NCI-H2227 treated with DMSO at 0.1 percent for 48 hours (cell line): ENCODE measurements at places on chromosomes 3 and 15.

GRCh38 chr3:149535333-149535685, 60.8 kb downstream of the TM4SF4 start:
- DNase-seq = no peak

- DNase-seq = peak; percentile 65
Measured at GRCh38 chr3:53545310-53545995, 51.0 kb downstream of the CACNA1D start.

DNA sequence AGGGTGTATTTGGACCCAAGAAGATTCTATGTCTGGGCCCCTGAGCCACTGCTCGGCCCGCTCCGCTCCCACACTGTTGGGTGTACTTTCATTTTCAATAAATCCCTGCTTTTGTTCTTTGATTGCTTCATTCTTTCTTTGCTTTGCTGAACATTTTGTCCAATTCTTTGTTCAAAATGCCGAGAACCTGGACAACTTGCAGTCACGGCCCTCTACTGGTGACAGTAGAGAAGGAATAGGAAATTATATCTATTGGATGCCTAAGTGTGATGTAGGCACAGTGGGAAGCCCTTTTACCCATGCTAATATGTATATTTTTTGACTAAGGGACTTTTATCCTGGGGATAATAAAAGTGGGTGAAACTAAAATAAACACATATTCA, 340.8 kb downstream of the LRRC3B start:
- DNase-seq = no peak

DNA sequence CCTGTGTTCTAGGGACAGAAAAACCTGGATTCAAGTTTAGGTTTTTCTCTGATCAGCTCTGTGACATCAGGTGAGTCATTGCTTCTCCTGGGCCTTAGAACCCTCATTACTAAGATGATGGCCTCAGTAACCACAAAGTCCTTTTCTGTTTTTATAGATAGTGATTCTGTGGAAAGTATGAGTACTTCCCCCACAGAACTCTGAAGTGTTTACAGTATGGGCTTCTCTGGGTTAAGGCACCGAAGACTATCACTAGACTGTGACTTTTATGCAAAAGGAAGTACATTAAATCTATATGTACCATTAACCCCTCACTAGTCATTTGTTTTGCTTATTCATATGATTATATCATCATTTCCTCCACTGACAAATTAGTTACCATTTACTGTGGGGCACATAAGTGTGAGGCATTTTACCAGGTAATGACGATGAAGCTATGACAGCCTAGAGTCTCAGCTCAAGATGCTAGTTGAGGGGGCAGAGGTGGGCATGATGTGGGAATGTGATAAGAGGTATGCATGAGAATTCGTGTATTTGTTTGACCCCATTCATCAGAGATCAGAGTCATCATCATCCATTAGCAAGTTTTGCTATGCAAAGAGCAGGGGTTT, 15.0 kb upstream of the RORA start:
- DNase-seq = no peak

DNA sequence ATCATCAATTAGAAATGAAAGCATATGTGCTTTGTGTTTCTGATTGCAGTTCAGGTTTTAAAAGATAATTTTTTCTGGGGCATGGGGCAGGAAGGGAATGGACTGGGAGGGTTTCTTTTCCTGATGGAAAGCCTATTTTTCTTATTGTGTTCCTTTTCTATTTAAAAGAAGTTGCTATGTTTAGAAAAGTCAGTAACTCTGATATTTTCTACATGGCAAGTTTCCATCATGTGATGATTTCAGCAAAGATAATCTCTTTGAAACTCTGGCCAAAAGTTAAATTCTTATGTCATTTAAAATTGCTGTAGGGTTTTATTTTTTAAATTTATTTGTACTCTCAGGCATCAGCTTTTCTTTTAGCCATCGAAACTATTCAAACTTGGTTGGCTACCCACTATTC, 601.2 kb downstream of the FOXP1 start:
- no peak for DNase-seq

GRCh38 chr3:25423780-25424588, 4.1 kb upstream of the RARB start:
- DNase-seq = no peak

GRCh38 chr15:71221417-71221816, 106.1 kb downstream of the THSD4 start:
- no peak for DNase-seq

DNA sequence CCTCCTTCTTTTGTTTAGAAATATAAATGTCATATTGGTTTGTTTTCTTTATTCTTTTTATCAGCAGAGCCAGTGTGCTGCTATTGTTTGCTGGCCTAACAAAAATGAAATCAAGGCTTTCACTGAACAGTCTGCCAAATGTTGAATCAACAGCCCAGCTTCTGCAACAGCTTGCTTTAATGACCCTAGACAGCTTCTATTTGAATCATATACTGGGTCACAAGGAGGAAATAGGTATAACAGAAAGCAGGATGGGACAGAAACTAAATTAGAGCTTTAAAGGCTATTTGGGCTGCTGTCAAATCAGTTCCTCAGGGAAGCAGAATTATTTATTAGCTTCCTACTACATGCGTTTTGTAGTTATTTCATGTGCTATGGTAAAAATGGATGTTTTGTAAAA, 12.1 kb upstream of the DNAJC13 start:
- DNase-seq = no peak

GRCh38 chr3:115275896-115276295, 128.8 kb upstream of the ZBTB20 start:
- no peak for DNase-seq

DNA sequence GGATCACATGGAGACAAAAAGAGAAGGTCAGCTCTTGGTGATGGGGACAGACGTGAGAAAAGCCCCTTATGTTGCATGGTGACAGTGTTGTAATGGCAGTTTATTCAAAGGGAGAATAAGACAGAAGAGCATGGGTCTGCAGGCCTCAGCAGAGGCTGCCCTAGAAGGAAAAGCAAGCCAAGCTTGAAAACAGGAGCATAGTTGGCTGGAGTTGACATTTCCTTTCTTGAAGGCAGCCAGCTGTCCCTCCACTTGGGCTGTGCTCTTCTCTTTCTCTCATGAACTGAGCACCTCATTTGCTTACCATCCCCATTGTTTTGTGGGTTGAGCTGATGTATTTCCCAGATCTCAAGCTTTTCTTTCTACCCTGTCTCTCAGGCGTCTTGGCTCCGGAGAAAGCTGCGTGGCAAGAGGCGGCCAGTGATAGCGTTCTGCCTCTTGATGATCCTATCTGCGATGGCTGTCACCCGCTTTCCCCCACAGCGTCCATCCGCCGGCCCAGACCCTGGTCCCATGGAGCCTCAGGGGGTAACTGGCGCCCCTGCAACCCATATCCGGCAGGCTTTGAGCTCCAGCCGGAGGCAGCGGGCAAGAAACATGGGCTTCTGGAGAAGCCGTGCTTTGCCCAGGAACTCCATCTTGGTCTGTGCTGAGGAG, 52.9 kb downstream of the GASK1A start:
- no peak for DNase-seq

- no peak for DNase-seq
Measured at GRCh38 chr3:29693863-29694262, 413.0 kb downstream of the RBMS3 start.

DNA sequence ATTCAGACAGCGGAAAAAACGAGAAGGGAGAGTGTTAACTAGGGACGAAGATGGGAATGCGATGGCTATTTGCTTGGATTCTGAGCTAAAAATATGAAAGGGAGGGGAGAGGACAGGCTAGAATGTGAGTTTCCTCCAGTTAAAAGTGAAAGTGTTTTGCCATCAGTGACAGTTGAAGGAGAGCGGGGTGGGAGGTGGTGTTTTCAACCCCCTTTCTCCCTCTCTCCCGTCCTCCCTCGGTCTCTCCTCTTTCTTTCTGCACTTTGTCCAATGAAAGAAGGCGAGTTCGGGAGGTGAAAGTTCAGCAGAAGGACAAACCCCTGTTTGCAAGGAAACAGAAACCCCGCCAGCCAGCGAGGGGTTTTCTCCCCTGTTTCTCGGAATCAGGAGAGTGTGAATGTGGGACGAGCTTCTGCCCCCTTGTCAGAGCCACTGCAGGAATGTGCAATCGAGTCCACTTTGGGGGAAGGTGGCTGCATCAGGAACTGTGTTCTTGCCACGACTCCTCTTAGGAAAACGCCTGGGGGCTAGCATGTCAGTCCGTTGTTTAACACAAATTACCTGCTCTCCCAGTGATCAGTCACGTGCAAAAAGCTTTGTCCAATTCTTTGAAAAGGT, 975 bp upstream of the FOXP1 start:
- no peak for DNase-seq

DNA sequence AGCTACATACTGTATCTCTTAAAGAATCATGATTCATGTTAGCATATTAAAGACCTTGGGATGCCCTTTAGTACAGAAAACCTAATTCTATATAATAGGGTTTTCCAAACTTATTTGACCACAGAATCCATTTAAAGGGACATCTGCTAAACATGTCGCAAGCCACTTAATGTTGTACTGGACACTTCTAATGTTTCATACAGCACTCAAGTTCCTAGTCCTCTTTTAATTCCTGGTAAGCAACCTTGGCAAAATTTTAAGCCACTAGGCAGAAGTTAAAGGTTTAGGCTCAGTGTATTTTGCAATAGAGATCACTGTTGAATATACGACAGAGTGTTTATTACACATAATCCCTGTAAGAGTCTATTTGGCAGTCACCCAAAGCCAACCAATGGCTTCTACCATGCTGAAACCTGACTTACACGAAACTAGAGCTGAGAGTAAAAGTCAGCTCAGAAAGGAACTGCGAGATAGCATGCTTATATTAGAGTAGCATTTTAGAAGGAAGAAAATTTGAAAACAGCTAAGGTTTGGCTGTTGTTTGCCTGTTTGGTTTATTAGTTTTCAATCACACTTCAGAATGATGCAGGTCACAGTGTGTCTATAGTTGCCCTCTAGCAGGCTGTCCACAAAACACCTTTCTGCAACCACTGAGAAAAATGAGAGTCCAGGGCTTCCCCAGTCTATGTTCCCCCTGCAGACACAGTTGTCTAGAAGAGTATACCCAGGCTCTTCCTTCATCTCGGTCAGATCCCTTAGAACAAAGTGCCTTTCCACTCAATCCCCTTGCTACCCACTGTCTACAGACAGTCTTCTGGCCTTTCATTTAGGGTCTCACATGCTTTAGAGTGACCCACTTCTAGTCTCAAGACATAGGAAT, 104.4 kb downstream of the FMN1 start:
- DNase-seq = no peak

- DNase-seq = no peak
Measured at GRCh38 chr3:23948761-23949160, 3.7 kb downstream of the NR1D2 start.

DNA sequence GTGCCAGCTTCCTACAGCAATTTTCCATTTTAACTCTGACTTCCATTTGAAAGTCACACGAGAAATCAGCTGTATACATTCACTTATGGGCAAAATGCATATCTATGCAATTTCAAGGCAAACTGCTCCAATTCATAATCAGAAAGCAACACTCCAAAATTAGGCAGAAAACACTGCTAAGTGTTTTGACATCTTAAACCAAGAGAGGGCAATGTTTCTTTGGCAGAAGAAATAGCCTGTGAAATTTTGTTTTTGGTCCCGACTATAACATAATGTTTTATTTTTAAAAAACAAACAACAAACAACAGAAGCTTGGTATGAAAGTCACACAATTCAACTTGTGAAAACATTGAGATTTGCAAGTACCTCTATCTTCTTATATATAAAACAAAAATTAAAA, 42.6 kb downstream of the GOLIM4 start:
- no peak for DNase-seq

DNA sequence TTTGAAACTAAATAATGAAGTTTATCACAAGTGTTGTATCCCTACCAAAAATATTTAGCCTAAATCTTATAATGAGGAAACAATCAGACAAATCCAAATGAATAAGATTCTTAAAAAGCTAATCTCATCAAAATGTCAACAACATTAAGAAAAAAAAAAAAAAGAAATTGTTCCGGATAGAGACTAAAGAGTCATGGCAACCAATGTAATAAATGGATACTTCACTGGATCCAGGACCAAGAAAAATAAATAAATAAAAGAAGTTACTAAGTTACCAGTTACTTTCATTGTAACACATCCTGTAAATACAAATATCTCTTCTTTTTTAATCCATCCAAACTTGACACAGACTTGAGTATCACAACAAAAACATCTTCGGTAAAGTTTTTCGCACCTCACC, 607 bp downstream of the MRPL47 start:
- peak; percentile 17 for DNase-seq

DNA sequence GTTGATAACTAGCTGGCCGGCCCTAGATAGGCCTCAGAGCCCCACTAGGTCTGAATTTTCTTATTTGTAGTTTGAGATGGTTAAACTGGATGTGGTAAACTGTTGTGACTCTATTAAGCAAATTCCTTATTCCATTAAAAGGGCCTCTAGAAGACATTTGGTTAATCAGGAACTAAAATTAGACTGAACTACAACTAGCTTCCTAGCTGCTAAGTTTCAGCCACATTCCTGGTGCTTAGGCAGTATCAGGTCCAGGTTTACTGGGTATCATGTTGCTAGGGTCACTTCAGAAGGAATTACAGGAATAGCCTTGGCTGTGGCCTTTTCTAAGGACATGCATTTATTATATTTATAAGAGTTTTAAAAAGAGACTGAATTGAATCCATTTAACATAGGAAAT, 136.3 kb downstream of the PLD1 start:
- DNase-seq = no peak

DNA sequence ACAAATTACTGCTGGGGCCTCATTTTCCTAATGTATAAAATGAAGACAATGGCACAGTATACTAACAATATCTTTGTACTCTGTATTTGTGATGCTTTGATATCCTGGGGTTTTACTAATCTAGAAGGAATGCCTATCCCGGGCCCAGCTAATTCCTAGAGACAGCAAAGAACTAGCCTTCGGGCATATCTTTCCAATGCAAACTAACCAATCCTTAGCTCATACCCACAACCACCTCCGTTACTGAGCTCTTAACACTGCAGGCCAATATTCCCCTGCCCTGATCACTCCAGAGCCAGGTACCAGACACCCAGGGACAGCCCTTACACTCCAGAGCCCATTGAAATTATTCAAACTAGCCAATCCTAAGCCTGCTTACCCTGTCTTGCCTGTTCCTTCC, 309.0 kb downstream of the ULK4 start:
- DNase-seq = no peak
